ENCODE measurements at places on chromosomes 16 and 17.
A peak's percentile ranks its signal among the peaks of the same experiment; 100 is the strongest.

GRCh38 chr17:77373299-77374169 lies 232.8 kb downstream of the SEC14L1 start:
- DNase-seq: peak; percentile 87

DNA sequence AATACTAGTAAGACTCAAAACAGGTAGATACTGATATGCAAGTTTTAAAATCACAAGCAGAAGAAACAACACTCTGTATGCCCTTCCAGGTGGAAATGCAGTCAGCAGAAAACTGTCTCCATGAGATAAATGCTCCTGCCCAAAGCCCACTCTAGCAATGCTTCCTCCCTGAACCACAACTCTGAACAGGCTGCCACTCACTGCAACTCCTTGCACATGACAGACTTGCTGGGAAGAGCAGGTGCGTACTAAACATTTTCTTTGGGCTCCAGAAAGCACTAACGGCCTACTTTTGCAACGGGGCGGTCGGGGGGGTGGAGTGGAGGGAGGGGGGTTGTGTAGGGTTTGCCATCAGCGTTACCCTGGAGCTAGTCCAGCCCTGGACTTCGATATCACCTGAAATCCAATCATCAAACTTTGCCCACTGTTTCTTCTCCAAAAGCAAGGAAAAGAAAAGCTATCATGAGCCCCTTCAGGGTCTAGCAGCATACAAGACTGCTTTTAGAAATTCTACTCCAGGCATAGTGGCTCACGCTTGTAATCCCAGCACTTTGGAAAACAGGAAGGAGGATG lies 46.1 kb downstream of the ANKRD11 start:
- no peak for DNase-seq

GRCh38 chr16:24683250-24683649 lies 46.2 kb upstream of the TNRC6A start:
- no peak for DNase-seq

DNA sequence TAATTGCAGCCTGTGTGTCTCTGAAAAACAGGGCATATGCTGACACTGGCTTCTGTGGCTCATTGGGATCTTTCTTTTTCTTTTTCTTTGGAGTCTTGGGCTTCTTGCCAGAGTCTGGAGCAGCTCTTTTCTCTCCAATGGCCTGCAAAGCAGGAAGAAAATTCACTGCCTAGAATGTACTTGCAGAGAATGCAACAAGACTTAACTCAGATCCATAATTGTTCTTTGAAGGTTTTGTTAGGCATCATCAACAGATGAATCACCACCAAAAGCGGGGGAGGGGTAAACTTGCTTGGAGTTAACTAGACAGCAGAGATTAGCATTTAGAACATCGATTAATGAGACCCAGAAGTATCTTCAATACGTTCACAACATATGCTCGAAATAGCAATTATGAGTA lies 100.9 kb downstream of the TOX3 start:
- DNase-seq: peak; percentile 43

- DNase-seq: no peak
Observed at GRCh38 chr17:57580055-57580739, 164.9 kb downstream of the CCDC182 start.

GRCh38 chr16:4847774-4848587 lies 700 bp downstream of the UBN1 start:
- peak; percentile 37 for DNase-seq

DNA sequence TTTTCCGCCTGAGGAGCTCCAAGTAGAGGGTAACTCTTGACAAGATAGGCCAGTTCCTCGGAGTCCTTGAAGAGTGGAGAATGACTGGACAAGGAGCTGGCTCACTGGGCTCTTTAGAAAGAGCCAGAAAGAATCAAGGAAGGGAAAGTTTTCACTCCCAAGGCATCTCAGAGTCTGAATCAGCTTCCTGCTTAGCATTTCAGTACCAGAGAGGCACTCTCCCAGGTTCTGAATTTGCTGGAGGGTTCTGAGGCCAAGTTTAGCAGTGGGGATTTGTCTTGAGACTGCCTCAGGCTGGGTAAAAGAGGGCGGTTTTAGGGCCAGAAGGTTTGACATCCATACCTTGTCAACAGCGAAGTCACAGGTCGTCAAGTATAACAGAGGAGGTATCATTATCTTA lies 25.5 kb downstream of the GP2 start:
- no peak for DNase-seq

- DNase-seq: no peak
Observed at GRCh38 chr17:70040336-70040735, 34.7 kb upstream of the KCNJ16 start.

DNA sequence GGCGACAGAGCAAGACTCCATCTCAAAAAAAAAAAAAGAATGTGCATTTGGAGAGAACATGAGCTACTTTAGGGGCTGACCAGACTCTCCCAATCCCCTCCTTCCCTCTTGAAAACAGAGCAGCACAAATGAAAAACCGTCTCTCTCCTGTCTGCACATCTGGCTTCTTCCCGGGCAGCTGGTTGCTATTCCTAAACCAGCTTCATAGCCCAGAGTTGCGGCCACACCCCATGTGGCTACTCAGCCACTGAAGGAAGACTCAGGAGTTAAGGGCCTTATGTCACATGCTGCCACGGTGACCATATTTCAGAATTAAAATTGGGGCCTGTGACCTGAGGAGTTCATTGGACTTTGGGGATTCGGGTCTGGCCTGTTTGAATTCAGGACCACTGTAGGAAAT lies 48.3 kb downstream of the KATNIP start:
- no peak for DNase-seq

GRCh38 chr17:69460963-69461922 lies 46.7 kb downstream of the MAP2K6 start:
- no peak for DNase-seq

- no peak for DNase-seq
Observed at GRCh38 chr16:79151-80054, 1.4 kb downstream of the MPG start.

Measured in retina (tissue), 1 donor.